ENCODE measurements at places on chromosomes 16 and 17.

- no peak for DNase-seq
Observed at GRCh38 chr16:8943966-8944759, 19.5 kb downstream of the USP7 start.

- DNase-seq, result peak; percentile 92
Observed at GRCh38 chr16:30409125-30410060, 2.0 kb downstream of the ZNF771 start.

GRCh38 chr17:73686961-73687360, 42.7 kb upstream of the SDK2 start:
- DNase-seq, result no peak

DNA sequence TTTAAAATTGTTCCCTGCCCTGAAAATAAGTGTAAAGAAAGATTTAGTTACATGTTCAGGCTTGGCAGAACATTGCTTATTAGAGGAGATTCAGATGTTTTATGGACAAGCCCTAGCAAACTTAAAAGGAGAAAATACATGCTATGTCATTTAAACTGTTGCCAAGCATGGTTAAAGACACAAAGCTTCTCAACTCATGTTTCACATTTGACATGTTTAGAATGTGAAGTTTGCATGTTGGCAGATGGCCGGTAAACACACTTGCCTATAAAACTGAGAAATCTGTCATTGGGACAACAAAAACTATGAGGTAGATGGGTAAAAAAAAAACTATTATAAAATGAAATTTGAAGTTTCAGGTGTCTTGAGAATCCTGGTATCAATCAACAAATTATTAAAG, 5.8 kb downstream of the KRTAP29-1 start:
- no peak for DNase-seq

GRCh38 chr17:44389723-44390202, 314 bp upstream of the ITGA2B start:
- no peak for DNase-seq

DNA sequence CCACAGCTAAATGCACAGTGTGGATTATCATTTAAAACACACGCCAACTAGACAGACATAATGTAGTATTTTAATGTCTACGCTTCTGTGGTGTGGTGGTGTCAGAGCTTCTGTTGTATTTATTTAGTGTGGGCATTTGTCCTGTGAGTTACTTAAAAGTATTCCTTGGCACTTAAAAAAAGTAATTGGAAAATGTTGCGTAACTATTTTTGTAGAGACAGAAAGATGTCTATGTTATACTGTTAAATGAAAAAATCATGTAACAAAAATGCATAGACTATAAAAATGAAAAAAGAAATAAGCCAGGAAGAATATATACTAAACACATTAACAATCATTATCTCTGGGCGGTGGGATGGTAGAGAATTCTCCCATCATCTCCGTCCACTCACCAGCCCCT, 39.2 kb downstream of the CYTH1 start:
- no peak for DNase-seq

- no peak for DNase-seq
Observed at GRCh38 chr16:22229889-22230288, 23.8 kb downstream of the EEF2K start.

- no peak for DNase-seq
Observed at GRCh38 chr16:81061871-81062608, 15.0 kb downstream of the C16orf46 start.

DNA sequence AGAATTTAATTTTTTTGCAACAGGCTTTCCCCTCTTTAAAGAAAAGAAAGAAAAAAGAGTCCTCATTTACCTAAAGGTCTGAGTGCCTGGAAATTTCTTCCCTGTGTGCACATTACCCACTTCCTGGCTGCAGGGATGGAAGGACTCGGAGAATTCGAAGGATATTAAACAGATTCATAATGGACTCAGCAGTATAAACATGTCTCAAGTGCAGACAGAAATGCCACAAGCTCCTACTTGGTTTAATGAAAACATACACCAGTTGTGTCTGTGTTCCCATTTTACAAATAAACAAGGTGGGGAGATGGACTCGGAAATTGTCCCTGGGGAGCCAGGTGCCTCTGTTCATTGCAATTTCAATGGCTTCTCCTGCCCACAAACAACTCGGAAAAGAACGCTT, 47.2 kb downstream of the MEOX1 start:
- DNase-seq, result no peak

GRCh38 chr16:85888405-85889331, 10.3 kb upstream of the IRF8 start:
- DNase-seq, result peak; percentile 65

DNA sequence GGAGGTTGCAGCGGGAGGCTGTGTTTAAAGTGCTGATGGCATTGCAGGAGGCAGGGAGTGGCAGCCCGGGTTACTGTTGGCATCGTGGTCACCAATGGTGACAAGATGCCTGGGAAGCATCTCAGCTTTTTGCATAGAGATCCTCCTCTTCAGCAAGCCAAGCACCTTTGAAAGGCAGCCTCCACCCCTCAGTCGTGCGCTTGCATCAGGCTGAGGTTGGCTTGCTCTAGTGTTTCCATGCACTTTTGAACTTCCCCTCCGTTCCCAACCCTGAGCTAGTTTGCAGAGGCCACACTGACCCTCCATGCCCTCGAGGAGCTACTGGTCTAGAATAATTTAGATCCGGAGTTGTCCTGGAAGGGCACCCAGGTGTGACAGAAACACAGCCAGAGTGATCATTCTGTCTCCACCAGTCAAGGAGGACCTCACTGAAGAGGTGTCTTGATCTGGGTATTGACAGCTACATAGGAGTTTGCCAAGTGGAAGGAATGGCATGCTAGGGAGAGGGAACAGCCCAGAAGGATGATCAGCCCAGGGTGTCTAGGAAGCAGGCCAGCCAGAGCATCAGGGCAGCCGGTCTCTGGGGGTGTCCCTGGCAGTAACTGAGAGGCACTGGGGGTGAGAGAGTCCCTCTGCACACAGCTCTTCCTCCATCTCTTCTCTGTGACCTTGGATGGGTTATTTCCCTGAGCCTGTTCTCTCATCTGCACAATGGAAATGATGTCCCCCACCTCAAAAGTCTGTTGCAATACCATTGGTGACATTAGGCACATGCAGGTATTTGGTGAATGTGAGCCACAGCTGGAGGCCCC, 7.7 kb downstream of the BEAN1 start:
- DNase-seq, result no peak

GRCh38 chr17:27895940-27896535, 2.9 kb upstream of the LYRM9 start:
- DNase-seq, result no peak

- no peak for DNase-seq
Observed at GRCh38 chr17:57990037-57990436, 2.0 kb upstream of the VEZF1 start.

GRCh38 chr16:49348408-49349176, 25.0 kb upstream of the C16orf78 start:
- DNase-seq, result no peak

DNA sequence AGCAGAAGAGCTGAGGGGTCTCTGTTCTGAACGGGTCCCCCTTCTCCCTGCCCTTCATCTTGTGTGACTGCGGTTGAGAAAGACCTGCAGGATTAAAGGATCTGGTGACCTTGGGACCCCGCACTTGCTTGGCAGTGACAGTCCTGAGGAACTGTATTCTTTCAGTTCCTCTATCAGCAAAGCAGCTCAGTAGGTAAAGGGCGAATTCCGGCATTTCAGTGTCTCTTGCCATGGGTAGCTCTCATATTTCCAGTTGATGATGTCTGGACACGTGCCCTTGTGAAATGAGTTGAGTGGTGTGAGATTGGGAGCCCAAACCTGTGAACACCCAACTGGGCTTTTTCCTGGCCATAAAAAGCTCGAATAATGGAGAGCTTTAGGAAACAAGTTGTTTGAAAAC, 135.7 kb downstream of the PRKCA start:
- no peak for DNase-seq

GRCh38 chr17:80650751-80651518, 106.3 kb downstream of the RPTOR start:
- no peak for DNase-seq

DNA sequence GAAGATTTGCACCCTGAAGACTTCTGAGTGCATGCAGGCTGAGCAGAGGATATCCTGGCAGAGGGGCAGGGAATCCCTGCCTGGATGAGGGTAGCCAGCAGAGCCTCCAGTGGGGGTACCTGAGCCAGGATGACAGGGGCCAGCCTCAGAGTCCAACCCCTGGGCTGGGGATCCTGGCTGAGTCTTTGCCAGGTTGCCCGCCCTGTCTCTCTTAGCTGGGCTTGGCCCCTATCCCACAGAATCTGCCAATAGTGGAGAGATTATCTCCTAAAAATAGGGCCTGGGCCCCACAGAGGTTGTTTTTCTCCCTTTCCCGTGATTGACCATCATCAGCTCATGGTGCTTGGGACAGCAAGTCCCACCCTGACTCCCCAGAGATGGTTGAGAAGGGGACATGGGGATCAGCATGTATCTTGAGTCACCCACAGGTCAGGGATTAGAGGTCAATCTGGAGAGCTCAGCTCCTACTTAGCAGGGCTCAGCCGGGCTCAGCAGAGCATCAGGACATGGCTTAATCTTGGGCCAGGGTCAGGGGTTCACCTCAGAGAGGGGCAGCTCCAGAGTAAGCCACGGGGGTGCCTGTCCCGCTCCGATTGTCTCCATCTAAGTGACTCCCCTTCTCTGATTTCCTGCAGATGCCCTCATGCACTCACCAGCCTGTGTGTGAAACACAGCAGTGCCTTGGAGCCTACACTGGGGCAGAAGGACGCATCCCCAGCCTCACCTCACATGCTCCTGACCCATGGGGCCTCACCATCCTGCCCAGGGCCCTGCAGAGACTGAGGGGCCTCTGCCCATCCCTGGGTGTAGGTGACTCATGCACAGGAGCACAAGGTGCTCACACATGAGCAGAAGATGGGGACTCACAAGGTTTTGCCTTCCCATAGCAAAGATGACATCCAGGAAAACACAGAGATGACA, 11.5 kb downstream of the CDH16 start:
- no peak for DNase-seq

GRCh38 chr17:38415250-38416194, 12.7 kb upstream of the ARHGAP23 start:
- no peak for DNase-seq

DNA sequence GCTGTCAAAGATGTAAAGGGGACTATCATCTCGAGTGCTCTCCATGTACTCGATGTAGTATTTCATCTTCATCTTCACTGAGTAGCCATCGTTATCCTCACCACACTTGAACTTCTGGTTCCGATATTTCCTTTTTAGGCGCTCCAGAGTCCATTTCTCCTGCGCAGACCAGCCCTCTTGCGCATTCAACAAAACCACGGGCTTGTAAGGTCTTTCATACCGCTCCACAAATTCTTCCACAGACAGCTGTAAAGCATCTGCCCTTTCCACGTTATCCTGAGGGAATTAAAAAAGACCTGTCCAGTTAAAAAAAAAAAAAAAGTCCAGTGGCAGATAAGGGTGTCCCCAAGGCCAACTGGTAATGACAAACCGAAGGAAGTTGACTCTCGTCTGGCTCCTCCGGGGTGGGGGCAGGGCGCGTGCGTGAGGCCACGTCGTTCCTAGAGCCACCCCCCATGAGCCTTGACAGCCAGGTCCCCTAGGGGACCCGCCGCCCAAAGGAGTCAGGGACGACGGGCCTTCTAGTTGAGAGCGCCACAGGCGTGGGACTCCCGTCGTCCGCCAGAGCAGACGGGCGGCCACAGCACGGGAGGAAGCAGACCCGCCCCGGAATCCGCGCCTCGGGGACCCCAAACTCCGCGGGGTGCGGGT, 701 bp downstream of the JMJD6 start:
- peak; percentile 49 for DNase-seq

DNA sequence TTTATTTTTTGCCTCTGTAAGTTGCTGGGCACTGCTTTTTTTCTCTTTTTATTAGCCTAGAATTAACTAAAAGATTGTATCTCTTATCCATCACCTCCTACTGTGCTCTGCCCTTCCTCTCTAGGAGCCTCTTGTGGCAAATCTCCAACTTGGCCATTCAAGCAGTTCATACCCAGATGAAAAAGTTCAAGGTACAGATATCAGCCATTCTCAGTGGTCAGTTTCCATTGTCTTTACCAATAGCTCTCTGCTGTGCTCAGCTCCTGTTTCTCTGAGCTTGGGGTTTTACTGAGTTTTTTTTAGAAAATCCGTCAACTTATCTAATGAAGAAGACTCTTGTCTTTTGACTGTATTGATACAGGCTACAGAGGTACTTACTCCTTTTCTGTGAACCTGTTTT, 15.6 kb downstream of the MOSMO start:
- DNase-seq, result no peak

- DNase-seq, result no peak
Observed at GRCh38 chr17:32276171-32276601, 10.6 kb downstream of the RHBDL3 start.

DNA sequence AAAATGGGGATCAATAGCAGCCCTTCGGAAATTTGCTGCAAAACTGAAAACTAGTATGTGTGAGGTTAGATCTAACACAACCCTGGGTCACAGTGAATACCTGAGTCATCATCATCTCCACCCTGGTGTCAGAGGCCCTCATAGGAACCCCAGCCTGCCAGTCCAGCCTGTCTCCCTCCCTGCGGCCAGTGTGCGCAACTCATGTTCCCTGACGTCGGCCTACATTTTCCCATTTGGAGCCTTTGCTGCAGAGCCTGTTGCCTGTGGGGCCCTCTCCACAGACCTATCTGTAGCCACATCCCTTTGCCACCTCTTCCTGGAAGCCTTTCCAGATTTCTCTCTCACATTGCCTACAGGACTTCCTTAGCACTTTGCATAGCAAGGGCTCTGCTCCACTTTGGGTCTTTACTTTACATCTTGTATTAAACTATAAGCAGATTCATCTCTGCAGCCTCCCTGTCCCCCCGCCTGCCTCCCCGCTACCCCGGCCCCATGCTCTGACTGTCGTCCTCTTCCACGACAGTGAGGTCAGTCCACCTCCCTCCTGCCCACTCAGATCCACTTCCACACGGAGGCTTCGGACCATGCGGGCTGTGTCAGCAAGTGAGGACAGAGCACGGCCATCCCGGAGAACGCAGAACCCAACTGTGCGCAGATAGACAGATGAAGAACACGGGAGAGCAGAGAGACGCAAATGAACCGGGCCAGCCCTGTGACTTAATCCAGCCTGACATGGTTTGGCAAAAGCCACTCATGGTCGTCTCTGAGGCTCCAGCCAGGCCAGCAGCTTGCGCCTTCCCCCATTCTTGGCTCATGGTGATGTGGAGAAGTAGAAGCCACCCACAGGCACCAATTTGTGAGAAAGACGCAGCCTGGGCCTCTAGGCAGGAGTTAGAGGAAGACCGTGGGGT, 31.0 kb downstream of the NGFR start:
- DNase-seq, result no peak

DNA sequence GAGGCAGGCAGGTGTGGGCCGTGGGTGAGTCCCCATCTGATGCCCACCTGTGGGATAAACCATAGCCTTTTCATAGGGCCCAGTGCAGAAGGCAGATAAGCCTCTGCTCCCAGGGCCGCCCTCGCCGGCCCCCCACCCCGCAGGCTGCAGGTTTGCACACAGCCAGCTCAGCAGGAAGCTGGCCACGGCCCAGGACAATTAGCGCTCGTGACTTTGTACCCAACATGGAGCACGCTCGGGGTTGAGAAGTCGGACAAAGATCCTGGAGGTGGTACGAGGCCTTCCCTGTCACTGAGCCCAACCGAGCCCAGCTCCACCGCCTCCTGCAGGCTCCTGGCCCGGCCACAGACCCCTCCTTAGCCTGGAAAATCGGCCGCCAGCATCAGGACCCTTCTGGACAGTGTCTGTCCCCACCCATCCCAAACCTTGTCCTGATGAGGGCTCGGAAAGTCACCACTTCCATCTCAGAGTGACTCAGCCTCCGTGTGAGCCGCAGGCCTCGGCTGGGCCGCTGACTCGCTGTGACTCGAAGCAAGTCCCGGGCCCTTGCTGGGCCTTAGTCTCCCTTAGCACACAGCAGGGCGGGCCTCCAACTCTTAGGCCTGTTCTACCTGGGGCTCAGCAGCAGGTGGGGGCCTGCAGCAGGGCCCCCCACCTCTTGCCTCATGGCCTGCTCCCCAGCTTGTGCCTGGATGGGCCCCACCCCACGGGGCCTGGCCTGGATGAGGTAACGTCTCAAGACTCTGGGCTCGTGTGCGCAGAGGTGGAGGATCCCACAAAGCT, 22.7 kb downstream of the FAM83G start:
- no peak for DNase-seq
